ENCODE measurements at places on chromosomes 7 and 10.

GRCh38 chr7:19665399-19666008 is 43.3 kb downstream of the POLR1F start:
- peak; percentile 42 for DNase-seq

- no peak for DNase-seq
Observed at GRCh38 chr10:117535298-117536071, 7.1 kb upstream of the EMX2 start.

DNA sequence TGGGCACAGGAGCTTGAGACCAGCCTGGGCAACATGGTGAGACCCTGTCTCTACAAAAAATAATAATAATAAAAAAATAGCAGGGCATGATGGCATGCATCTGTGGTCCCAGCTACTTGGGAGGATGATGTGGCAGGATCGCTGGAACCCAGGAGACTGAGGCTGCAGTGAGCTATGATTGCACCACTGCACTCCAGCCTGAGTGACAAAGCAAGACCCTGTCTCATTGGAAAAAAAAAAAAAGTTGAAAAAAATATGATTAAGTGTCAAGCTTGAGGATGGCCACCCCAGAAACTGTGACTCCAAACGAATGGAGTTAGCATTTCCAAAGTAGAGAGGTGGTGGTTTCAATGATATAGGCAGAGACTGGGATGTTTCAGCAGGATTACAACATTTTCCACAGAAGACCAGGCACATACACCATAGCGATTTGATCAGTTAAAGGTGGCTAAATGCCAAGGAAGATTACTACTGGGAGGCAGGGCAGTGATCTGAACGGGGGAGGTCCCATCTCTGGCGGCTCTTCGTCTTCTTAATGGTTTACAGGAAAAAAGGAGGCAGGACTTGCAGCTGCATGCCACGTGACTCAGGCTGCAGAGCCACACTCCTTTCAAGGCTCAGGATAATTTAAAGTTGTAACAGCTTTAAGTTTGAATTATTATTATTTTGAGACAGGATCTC is 250.6 kb upstream of the GALNT17 start:
- peak; percentile 79 for DNase-seq

GRCh38 chr7:27305854-27306253 is 63.3 kb downstream of the EVX1 start:
- DNase-seq: no peak

DNA sequence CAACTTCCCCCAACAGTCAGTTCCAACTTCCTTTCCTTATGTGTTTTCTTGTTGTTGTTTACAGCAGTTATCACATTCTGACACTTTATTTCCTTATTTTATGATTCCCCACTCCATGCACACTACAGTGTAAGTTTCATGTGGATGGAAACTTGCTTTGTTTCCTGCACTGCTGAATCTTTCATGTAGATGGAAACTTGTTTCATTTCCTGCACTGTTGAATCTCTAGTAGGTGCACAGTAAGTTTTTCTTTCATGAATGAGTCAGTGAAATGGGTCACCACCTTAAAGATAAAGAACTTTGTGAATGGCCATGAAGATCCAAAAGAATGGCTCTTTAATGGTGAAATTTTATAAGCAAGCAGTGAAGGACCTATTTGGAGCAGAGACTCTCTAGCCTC is 61.4 kb downstream of the SHOC2 start:
- DNase-seq: no peak

DNA sequence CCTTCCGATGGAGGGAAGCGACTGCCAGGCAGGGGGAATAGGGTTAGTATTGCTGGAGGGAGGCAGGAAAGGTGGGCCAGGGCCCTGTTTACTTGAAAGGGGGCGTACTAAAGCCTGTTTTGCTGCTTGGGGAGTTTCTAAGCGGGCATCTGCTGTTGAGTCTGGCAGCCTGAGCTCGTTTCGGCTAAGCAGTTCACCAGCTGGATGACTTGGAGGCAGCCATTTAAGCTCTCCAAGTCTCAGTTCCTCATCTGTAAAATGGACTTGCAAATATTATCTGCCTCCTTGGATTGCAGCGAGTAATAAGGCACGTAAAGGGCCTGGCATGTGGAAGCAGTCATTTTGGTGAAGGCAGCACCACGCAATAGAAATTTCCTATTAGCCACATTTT is 44.0 kb downstream of the LDB3 start:
- peak; percentile 68 for DNase-seq
